ENCODE measurements at places on chromosomes 13 and 19. TPM values are rescaled to one million over a fixed set of nuclear protein-coding genes. Genes with fewer than 3 reads are reported as not detected.

- DNase-seq: peak; percentile 75
Observed at GRCh38 chr13:48233046-48233888, at the start of gene ITM2B. Gene ITM2B (plus strand): TSS chr13:48233206. CDS start chr13:48233361, 155 bp downstream.

- no peak for DNase-seq
Observed at GRCh38 chr19:56084835-56085536, 36.1 kb downstream of the ZNF787 start.

GRCh38 chr13:102645701-102646100 is 48.9 kb downstream of the TPP2 start:
- DNase-seq: no peak

- DNase-seq: no peak
Observed at GRCh38 chr19:17393002-17393401, 994 bp downstream of the CCDC194 start.

DNA sequence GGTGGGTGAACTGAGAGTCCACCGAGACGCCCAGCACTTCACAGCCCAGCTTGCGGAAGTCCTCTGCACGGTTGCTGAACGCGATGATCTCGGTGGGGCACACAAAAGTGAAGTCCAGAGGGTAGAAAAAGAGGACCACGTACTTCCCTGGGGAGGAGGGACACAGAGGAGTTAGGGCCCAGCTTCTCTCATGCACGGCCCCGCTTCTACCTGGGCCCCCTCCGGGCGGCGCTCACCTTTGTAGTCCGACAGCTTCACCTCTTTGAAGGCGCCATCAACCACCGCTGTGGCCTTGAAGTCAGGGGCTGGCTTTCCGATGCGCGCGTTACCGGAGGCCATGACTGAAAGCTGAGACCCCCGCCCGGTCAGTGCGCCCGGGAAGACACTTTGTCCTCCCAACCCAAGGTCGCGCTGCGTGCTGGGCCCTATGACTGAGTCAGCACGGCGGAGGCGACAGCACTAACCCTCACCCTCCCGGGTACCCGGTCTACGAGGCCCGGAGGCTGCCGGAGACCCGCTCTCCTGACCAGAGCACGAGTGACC is 606 bp downstream of the PRDX2 start:
- DNase-seq: no peak

- no peak for DNase-seq
Observed at GRCh38 chr13:76012091-76012721, 376.1 kb downstream of the LMO7 start.

DNA sequence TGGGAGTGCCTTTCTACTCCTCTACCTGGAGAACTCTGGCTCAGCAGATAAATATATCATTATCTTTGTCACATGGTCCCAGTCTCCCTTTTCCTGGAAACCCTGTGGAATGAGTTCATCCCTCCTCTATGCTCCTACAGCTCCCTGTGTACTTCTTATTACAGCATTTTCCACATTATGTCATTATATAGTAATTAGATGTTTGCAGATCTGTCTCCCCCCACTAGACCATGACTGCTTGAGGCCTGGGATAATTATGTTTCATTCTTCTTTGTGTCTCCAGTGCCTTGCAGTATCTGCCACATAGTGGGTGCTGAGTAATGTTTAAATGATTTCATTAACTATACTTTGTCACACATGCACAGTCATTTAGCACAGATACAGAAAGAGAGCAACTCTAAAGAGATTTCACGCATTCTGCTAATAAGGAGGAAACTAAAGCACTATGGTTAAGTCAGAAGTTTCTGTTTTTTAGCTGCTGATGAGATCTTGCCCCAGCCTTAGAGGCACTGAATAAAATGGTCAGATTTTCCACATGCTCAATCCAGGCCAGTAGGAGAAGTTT is 66.1 kb upstream of the DIAPH3 start:
- no peak for DNase-seq

DNA sequence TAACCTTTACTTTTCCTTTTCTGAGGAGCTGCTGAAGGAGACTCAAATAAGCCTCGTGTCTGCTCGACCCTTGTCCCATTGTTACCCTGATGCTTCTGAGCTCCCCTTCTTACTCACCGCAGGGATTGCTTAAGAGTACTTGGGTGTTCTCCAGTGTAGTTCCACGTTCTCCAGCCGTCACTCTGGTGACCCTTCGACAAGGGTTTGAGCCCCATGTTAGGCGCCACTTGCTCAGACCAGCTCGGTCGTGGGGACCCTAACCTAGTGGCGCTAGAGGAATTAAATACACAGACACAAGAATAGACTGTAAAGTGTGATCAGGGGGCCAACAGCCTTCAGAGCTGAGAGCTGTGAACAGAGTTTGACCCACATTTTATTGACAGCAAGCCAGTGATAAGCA is 10.3 kb downstream of the ZNF480 start:
- DNase-seq: no peak

DNA sequence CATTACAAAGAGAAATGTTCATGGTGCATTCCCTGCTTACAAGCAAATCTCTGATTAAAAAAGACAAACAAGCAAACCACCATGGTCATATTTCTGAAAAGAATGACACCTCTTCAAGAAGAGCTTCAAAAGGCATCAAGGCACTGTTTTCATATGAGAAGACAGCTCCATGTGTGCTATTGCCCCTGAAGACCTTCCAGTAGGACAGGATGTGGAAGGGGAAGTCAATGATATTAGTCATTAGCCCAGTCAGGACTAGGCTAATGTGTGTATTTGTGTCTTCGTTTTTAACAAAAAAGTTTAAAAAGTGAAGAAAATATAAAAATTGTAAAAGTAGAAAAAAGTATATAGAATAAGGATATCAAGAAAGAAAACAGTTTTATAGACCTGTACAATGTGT is 534.7 kb upstream of the ARGLU1 start:
- no peak for DNase-seq

DNA sequence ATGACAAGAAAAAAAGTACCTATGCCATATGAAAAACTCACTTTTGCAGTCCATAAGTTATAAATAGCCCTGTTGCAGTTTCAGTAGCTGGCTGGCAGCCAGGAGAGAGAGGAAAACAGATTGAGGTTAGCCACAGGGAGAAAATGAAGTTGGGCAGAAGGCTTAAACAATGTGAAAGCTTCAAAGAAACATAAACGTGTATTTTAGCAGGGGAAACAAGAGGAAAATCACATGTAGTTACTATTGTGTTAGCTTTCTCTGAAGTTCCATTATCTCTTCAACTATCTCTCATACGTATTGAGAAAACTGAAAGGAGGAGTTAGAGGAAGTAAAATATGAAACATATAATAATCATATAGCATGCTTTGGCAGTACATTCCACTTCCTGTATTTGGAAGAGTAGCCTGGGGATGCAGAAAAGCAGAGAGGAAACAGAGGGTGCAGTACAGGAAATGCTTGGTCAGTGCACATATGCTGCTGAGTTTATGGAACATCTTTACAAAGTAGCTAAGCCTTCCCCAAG is 1551.1 kb downstream of the EFNB2 start:
- peak; percentile 68 for DNase-seq

GRCh38 chr19:38135150-38135998 is 88.6 kb downstream of the DPF1 start:
- no peak for DNase-seq

GRCh38 chr13:99686944-99687411 is 185.7 kb downstream of the TM9SF2 start:
- DNase-seq: no peak

ARHGAP33 gene
- total RNA-seq: 4.0 TPM

FXYD3 gene
- total RNA-seq: 38.9 TPM

CEACAM6 gene
- total RNA-seq: 11.0 TPM

PRSS57 gene
- total RNA-seq: not detected

FPR2 gene
- not detected for total RNA-seq

F10 gene
- 0.05 TPM for total RNA-seq

LGALS7B gene
- total RNA-seq: not detected

CUL4A gene
- 200 TPM for total RNA-seq
